Posterior cingulate gyrus (tissue), 11 donors: ENCODE measurements at places on chromosomes 16 and 17.

GRCh38 chr17:66650544-66650877 lies 184.4 kb upstream of the CACNG5 start:
- no peak for DNase-seq

DNA sequence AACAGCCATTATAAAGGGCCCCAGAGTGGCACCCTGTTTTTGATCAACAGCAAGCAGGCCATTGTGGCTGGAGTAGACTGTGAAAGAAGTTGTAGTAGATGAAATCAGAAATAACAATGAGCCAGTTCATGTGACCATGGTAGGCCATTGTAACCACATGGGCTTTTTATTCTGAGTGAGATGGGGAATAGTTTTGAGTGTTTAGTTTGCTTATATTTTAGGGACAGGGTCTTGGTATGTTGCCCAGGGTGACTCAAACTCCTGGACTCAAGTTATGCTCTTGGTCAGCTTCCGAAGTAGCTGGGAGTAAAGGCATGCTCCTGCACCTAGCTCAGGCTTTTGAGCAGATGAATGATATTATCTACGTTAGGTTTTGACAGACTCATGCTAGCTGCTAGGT lies 12.0 kb downstream of the CBFB start:
- DNase-seq: no peak

GRCh38 chr16:89890886-89891657 lies 17.7 kb downstream of the TCF25 start:
- no peak for DNase-seq

GRCh38 chr17:47820033-47820789 lies 1.4 kb downstream of the OSBPL7 start:
- no peak for DNase-seq

GRCh38 chr16:11452746-11453389 lies 107.6 kb downstream of the RMI2 start:
- DNase-seq: no peak
